ENCODE measurements at places on chromosomes 5 and 9.

DNA sequence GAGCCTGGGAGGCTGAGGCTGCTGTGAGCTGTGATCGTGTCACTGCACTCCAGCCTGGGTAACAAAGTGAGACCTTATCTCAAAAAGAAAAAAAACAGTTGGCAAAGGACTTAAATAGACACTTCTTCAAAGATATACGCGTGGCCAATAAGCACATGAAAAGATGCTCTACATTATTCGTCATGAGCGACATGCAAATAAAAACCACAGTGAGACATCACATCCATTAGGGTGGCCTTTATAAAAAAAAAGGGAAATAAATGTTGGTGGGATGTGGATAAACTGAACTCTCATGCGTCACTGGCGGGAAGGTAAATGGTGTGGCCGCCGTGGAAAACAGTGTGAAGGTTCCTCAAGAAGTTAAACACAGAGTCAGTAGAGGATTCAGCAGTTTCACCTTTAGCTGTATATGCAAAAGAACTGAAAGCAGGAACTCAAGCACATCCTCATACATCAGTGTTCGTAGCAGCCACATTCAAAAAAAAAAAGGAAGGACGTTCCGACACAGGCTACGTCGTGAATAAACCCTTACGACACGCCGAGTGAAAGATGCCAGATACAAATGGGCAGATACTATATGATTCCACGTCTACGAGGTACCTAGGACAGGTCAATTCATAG is 24.5 kb upstream of the NRARP start:
- DNase-seq: no peak

- DNase-seq: no peak
Measured at GRCh38 chr5:172956936-172957335, 2.3 kb upstream of the RPL26L1 start.

DNA sequence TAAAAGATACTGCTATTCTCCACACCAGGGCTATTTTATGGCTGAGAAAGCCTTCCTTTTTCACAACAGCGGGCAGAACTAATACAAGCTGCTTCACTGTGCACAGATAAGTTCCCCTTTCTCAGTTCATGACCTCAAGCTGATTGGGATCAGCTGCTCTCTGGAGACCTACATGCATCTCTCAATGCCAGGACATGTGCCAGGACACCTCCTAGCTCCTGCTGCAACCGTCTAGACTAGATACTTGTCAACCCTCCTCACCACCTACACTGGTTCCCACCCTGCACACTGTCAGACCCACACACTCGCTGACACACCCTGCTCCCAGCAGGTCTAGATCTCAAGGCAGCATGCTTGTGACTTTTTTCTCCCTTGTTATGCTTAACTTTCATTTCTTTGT is 39.8 kb downstream of the STARD4 start:
- DNase-seq: no peak

- no peak for DNase-seq
Measured at GRCh38 chr9:78103971-78104433, 72.4 kb upstream of the GNAQ start.

DNA sequence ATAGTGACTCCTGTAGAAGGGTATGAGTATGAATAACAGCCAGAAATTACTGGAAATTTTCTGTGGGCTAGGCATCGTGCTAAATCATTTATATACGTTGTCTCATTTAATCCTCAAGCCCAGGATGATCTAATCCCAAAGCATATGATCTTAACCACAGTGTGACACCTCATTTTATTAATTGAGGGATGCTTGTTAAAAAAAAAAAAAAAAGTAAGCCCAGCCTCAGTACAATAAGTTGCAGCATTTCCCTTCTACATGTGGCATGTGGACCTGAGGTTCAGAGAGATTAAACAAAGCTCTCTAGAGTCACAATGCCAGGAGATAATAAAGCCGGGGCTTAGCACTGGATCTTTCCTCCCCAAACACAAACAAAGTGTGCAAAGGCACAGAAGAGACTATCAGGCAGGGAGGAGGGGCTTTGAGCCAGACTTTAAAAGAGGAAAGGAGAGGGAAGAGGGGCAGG is 49.5 kb downstream of the KLF4 start:
- no peak for DNase-seq

DNA sequence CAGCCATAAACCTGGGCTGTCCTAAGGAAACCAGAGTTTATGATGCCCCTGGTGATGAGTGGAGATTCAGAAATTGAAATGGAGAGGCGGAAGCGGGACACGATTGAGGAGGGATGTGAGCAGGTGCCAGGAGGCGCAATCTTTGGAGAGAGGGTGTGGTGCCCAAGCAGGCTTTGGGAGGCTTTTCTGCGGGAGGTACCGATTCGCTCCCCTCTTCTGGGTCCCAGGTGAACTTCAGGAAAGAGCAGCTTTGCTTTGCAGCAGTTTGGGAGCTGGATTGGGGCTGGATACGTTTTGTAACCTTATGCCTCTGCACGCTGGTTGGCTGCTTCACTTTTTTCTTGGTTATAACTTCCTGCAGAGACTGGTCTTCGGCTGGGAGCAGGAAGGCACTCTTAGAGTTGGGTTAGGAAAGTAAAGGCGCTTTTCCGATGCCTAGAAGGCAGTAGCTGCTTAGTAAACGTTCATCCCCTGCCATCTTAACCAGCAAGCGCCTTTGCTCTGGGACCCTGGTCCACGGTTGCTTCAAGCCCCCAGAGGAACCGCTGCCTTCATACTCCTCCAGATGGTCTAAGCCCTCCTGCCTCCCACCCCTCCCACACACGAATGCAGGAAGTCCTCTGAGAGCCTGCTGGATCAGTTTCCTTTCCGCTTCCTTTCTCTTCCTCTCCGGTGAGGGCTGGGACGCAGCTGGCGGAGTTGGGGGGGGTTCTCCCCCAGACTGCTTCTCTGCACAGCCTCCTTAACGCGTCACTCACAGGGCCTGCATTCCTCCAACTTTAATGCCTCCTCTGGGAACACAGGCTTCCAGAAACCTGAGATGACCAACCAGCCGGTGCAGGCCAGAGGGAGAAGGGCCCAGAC is 15.2 kb upstream of the NEK6 start:
- peak; percentile 91 for DNase-seq

- no peak for DNase-seq
Measured at GRCh38 chr9:112755016-112755427, 4.5 kb downstream of the SNX30 start.

- DNase-seq: no peak
Measured at GRCh38 chr9:110214090-110214489, 6.1 kb upstream of the C9orf152 start.

GRCh38 chr9:35680331-35681105 is 6.8 kb downstream of the CA9 start:
- no peak for DNase-seq

- no peak for DNase-seq
Measured at GRCh38 chr5:150540615-150541396, 32.9 kb downstream of the NDST1 start.

GRCh38 chr9:122904466-122904822 is 715 bp downstream of the RC3H2 start:
- DNase-seq: no peak

DNA sequence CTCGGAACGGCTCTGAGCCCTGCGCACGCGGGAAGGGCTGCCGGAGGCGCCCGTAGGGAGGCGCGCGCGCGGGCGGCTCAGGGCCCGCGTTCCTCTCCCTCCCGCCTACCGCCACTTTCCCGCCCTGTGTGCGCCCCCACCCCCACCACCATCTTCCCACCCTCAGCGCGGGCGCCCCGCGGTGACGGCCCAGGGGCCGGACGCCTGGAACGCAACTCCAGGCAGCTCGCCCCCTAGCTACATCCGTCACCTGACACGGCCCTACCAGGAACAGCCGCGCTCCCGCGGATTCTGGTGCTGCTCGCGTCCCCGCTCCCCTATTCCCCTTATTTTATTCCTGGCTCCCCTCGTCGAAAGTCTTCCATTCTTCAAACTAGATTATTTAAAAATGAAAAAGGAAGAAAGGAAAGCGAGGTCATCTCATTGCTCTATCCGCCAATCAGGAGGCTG is at the start of gene CDKN2B-AS1:
Gene CDKN2B-AS1 (plus strand): TSS at position 236 of the 450 bp plus-strand sequence.
- DNase-seq: peak; percentile 65

DNA sequence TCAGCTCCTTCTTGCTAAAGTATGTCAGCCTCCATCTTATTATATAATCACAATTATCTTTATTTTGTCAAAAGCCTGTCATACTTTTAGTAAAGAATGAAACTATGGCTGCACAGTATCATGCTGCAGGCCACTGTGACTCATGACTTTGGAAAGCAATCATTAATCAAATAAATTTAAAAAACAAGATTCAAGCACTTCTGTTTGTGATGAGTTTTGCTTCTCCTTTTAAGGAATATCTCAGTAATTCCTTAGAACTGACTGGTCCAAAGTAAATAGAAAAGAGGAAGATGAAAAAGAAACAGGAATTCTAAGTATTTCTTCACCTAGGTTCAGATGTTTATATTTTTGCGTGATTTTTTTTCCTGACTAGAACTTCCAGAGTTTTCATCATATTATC is 83.1 kb downstream of the EDIL3 start:
- DNase-seq: no peak

GRCh38 chr9:38526591-38526990 is 93.8 kb downstream of the ANKRD18A start:
- no peak for DNase-seq

GRCh38 chr9:6671416-6671815 is 25.9 kb upstream of the GLDC start:
- DNase-seq: no peak

- DNase-seq: no peak
Measured at GRCh38 chr9:121156263-121156731, 45.4 kb downstream of the RAB14 start.

GRCh38 chr5:159741829-159742322 is 174.4 kb upstream of the ADRA1B start:
- no peak for DNase-seq

DNA sequence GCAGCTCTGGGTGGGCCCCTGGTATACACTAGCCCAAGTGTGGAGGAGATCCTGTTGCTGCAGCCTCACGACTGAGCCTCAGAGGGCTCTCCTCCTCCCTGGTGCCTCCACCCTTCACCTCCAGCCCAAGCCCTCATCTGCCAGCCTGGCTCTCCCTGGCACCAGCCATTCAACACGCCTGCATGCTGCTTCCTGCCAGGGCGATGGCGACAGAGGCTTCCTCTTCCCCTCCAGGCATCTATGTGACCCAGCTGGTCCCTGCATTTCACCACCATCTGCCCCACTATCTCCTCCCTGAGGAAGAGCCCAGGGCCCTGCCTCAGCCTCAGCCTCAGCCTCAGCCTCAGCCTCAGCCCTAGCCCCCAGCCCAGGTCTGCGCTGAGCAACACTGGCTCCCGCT is 54.8 kb upstream of the ANGPTL2 start:
- DNase-seq: peak; percentile 23

GRCh38 chr5:95864456-95864855 is 41.9 kb upstream of the GLRX start:
- DNase-seq: no peak

- DNase-seq: no peak
Measured at GRCh38 chr9:114694146-114694545, 12.2 kb upstream of the TEX48 start.

- DNase-seq: no peak
Measured at GRCh38 chr5:111493031-111493430, 19.3 kb downstream of the STARD4 start.

DNA sequence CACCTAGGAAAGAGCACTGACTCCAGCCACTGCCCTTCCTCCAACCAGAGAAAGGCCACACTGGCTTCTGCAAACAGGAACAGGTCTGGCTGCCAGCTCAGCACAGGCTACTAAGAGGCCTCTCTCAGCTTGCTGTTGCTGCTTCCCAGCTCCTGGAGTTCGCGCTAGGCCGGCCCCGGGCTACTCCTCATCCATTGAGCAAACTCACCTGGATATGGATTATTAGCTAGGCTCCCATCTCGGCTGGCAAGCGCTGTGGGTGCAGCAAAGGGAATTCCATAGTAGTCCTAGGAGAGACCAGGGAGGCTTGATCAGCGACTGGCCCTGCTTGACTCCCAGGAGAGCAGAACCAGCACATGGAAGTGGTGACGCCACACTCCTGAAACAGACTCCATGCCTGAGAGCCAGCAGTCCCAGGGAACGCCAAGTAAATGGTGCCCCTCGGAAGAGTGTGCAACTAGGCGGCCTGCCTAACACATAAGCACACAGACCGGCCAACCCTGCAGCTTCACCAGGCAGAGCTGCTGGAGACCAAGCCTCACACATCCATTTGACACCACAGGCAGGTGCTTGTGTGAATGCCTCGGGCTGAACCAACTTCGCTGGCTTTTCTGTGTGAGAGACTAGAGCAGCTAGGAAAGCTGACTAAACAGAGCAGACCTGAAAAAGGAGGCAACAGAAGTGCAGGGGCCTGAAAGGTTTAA is 107.2 kb downstream of the UBE2R2 start:
- DNase-seq: no peak

DNA sequence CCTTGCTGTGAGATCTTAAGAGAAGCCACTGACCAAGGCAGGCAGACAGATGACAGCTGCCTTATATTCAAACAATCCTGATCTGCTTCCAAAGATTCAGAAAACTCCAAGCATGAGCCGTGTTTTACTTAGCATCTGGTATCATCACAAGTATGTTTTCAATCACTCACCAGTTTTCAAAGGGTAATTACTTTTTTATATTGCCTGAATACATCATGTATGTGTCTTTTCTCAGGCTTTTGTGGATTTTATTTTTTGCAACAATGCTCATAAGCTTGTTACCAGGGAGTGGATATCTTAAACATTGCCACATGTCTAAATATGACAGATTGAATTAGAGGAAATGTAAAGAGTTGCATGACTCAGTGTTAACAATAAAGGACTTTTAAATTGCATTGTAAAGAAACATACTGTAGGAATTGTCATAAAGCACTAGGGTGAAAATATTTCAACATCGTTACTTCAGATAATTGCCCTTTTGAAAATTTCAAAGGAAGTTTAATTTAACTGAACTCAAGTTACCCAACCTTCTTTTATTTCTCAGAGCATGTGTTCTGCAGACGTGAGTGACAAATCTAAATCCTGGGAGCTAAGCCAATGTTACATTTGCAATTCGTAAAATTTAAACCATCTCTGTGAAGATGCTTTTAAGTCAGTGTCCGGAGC is 326.1 kb downstream of the PLK2 start:
- DNase-seq: no peak

- no peak for DNase-seq
Measured at GRCh38 chr9:79255651-79256260, 316.0 kb upstream of the TLE4 start.

- DNase-seq: no peak
Measured at GRCh38 chr5:69431424-69432303, 16.7 kb downstream of the MARVELD2 start.

Data from femur (tissue), 1 donor.